ENCODE measurements at places on chromosomes 3 and 15.

GRCh38 chr3:129000742-129001100 is 383 bp upstream of the EFCC1 start:
- no peak for DNase-seq

- DNase-seq = no peak
Measured at GRCh38 chr3:123997543-123997942, 5.6 kb upstream of the ROPN1 start.

DNA sequence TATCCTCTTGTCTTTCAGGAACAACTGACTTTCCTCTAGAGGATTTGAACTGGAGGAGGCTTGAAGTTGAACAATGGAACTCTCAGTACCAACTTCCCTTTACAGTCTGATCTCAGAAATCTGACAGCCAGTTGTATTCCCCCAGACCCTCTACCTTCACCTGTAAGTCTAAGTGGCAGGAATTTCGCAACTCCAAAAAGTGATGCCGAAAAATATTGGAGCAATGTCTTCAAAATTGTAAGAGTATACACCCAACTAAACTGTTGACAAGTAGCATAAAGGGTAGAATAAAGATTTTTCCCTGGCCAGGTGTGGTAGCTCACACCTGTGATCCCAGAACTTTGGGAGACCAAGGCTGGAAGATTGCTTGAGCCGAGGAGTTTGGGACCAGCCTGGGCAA is 69.1 kb upstream of the CFAP20DC start:
- no peak for DNase-seq

- no peak for DNase-seq
Measured at GRCh38 chr3:157460253-157460652, 23.6 kb downstream of the PTX3 start.

GRCh38 chr3:30286007-30286669 is 320.3 kb upstream of the TGFBR2 start:
- no peak for DNase-seq

DNA sequence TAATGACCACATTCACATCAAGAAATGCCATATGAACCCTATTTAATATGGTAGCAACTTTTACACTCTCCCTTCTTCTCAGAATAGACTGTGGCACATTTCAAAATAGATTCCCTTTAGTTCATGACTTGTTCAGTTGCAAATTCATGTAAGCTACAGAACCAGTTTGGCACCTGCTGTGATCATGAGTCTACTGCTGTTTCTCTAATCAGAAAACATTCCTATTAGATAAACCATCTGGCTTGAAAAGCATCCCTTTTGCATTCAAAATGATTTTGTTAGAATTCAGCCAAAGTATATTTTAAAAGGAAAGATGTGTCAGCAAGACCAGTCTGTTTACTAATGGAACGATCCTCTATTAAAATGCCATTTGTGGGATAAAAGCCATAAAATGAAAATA is 304.4 kb downstream of the BCHE start:
- DNase-seq = no peak

- DNase-seq = no peak
Measured at GRCh38 chr15:65816441-65816840, 24.3 kb upstream of the DENND4A start.

DNA sequence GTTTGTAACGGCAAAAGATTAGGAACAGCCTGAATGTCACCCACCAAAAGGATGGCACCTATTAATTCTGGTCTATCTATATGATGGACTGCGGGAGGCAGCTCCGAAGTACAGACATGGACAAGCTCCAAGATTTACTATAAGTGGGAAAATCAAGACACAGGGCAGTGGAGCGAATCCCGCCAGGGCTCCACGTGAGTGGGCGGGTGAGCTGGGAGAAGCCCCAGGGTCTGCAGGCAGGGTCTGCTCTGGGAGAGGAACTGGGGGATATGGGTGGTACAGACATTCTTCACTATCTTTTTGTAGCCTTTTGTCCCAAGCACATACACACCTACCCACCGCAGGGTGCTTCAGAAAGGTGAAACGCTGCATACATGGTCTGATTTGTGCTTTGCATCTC is 38.2 kb upstream of the SPTBN5 start:
- no peak for DNase-seq

DNA sequence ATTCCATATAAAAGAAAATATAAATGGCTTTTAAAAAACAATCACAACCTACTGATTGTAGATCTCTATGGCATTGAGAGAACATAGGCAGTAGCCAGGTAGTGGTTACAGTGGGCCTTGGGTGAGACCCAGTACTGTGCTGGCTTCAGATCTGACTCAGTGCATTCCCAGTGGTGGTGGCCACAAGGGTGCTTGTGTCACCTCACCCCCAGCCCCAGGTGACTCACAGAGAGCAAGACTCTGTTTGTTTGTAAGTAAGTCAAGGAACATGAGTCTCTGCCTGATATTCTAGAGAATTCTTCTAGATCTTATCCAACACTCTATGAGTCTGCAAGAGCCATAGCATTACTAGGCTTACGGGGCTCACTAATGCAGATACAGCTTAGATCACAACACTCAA is 118.8 kb upstream of the AZI2 start:
- no peak for DNase-seq

GRCh38 chr15:48721061-48721810 is 75.7 kb upstream of the FBN1 start:
- no peak for DNase-seq

- DNase-seq = no peak
Measured at GRCh38 chr3:121414924-121415323, 130.9 kb downstream of the POLQ start.

DNA sequence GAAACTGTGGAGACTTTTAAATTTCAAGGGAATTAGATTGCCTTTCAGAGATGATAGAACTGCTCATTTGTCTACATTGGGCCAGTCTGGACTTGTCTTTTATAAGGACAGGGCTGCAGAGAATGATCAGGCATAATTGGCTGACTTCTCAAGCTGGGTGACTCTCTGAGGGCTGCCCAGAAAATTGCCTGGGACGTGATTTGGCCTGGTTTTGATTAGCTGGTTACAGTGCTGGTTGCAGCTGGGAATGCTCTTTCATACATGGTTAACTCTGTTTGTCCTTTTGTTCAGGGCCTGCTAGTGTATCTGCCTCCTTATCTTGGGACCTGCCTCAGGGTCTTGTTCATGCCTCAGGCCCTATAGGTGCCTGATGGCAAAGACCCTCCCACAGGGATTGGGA is 245.6 kb downstream of the CLSTN2 start:
- DNase-seq = no peak

DNA sequence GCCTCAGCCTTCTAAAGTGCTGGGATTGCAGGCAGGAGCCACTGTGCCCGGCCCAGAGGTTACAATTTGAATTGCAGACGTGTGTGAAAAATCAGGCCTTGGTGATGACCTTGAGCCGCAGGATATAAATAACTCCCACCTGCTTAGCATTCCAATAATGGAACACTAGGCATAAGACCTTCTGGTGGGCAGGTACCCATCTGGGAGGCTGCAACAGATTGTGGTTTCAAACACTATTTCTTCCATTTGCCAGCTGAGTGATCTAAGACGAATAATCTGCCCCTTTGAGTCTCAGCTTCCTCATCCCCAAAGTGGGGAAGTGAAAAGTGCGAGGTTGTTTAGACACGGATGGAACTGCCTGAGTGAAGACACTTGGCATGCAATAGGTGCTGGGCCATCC is 47.7 kb upstream of the HERC1 start:
- DNase-seq = no peak

- DNase-seq = no peak
Measured at GRCh38 chr3:29601861-29602585, 321.2 kb downstream of the RBMS3 start.

DNA sequence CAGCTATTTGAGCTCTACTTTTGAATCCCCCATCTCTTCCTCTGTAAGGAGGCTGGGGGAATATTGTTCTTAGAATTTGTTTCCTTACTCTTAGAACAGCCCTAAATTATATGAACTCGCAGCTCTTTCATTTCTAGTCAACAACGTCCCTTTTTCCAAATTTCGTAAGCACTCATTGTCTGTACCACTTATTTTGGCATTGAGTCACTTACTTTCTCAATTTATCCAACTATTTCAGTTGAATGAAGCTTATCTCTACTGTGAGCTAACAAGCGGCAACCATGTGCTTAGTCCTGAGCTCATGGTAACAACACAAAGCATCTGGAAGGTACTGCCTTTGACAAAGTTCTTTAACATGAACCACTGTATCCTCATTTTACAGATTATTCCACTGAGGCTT is 191.1 kb downstream of the GREM1 start:
- DNase-seq = no peak

Data from stimulated activated CD8-positive, alpha-beta memory T cell treated with anti-CD3 and anti-CD28 coated beads, Interleukin-7, amount 100 ng/mL, for 1 hour (primary cell).